ENCODE measurements at places on chromosomes 11 and 22. TPM values are rescaled to one million over a fixed set of nuclear protein-coding genes. Genes with fewer than 3 reads are reported as not detected.

The UBQLN3 gene
- 0.28 TPM for total RNA-seq

The VSIG10L2 gene
- 0.18 TPM for total RNA-seq

The EXPH5 gene
- 25.2 TPM for total RNA-seq

DNA sequence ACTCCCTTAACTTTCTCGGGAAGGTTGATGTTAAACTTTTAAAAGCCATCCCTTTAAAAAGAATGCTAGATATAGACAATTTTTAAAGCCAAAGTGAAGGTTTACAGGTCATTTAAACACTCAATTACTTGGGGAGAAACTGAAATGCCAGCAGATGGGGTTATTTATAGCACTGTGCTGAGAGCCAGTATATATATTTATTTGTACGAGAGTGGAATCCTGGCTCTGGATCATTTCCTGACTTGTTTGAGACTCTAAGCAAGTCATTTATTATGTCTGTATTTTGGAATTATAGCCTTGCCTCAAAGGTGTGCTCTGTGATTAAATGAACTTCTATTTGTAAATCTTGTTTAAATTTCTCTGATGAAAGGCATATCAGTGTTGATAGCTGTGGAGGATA lies 6.8 kb upstream of the ZBED5 start:
- H3K36me3 ChIP-seq, result no peaks in the 10 kb centered on the region
- H3K4me1 ChIP-seq, result no peaks in the 10 kb centered on the region
- H3K27ac ChIP-seq, result no peak overlapping the region
- DNase-seq, result no peak

DNA sequence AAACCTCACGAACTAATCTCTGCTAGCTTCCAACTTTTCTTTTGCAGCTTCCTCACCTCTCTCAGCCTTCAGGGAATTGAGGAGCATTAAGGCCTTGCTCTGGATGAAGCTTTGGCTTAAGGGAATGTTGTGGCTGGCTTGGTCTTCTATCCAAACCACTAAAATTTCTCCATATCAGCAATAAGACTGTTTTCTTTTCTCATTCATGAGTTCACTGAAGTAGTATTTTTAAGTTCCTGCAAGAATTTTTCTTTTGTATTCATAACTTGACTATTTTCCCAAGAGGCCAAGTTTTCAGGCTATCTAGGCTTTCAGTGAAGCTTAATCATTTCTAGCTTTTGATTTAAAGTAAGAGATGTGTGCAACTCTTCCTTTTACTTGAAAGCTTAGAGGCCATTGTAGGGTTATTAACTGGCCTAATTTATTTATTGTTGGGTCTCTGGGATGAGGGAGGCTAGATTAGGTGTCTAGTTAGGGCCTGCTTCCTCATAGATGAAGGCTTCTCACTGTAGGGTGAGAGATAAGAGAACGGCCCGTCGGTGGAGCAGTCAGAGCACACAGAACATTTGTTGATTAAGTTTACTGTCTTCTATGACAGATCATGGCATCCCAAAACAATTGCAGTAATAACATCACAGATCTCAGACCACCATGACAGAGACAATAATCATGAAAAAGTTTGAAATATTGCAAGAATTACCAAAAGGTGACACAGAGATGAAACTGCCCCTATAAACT lies 33.2 kb downstream of the CSF2RB start:
- no peaks in the 10 kb centered on the region for H3K36me3 ChIP-seq
- DNase-seq, result no peak
- H3K27ac ChIP-seq, result no peak overlapping the region
- no peaks in the 10 kb centered on the region for H3K4me1 ChIP-seq
- no peak overlapping the region for H3K4me3 ChIP-seq

DNA sequence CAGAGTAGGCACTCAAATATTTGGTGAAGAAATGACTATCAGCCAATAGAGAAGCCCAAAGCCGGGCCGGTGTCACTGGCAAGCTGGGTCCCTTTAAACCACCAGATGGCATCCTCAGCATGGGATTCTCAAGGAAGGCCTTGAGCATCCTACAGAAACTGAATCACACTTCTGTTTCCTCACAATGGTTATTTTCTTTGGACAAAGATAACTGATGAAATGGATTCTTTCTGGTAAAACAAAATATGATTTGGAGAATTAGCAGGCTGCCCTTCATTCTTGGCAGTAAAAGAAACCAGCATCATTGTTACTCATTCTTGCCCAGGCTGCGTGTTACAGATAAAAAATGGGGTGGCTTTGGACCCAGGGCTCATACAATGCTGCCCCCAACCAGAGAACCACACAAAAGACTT lies 30.3 kb upstream of the ASPHD2 start:
- H3K4me1 ChIP-seq, result no peaks in the 10 kb centered on the region
- no peaks in the 10 kb centered on the region for H3K36me3 ChIP-seq
- H3K27me3 ChIP-seq, result no peaks in the 10 kb centered on the region

DNA sequence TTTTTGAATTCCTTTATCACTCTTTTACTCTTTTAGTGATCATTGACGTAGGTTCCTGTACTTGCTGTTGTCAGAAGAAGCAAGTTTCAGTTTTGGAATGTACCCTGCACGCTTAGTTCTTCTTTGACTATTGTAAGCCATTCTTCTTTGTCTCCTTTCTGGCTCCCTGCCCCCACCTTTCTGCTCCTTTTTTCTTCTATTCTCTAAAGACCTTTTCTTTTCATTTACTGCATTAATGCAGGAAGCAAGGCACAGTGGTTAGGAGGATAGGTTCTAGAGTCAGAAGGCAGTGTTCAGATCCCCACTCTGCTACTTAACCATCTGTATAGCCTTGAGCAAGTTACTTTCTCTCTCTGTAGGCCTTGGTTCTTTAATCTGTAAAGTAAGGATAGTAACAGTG lies 33.7 kb upstream of the RAG2 start:
- H3K27me3 ChIP-seq, result no peaks in the 10 kb centered on the region
- no peak for DNase-seq
- no peak overlapping the region for H3K4me3 ChIP-seq

DNA sequence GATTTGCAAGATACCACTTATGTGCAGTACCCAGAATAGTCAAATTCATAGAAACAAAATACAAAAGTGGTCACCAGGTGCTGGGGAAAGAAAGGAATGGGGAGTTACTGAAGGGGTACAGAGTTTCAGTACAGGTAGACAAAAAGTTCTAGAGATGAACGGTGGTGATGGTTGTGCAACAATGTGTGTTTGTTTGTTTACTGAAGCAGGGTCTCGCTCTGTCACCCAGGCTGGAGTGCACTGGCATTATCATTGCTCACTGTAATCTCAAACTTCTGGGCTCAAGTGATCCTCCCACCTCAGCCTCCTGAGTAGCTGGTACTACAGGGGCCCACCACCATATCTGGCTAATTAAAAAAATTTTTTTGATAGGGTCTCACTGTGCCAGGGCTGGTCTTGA lies 12.1 kb downstream of the UBE2L6 start:
- H3K4me1 ChIP-seq, result no peaks in the 10 kb centered on the region
- no peak for DNase-seq
- H3K36me3 ChIP-seq, result peaks cover 17% of the 10 kb centered on the region
- H3K27ac ChIP-seq, result no peak overlapping the region
- no peaks in the 10 kb centered on the region for H3K27me3 ChIP-seq
